ENCODE measurements at places on chromosomes 13 and 19.
A peak's percentile ranks its signal among the peaks of the same experiment; 100 is the strongest.

DNA sequence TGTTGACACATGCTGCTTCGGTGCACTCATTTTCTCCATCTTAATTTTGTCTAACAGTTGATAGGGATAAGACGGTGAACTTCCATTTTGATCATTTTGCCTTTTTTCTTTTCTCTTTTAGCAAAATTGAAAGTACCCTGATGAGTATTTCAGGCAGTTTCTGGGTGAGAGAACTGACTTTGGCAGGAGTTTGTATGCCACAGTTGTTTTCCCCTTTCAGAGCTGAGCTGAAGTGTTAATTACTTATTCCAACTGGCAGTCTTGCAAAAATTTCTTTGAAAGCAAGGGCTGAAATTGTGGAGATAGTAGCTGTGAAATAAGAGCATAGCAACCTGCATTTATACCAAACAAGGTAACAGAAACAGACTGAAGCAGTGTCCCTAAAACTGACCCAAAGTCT lies 180.2 kb downstream of the SLITRK5 start:
- DNase-seq = no peak

GRCh38 chr19:49441210-49441959 lies at the start of gene SLC17A7:
SLC17A7 (minus strand) TSS chr19:49441527; CDS start chr19:49441379, 148 bp downstream.
- DNase-seq = peak; percentile 51

DNA sequence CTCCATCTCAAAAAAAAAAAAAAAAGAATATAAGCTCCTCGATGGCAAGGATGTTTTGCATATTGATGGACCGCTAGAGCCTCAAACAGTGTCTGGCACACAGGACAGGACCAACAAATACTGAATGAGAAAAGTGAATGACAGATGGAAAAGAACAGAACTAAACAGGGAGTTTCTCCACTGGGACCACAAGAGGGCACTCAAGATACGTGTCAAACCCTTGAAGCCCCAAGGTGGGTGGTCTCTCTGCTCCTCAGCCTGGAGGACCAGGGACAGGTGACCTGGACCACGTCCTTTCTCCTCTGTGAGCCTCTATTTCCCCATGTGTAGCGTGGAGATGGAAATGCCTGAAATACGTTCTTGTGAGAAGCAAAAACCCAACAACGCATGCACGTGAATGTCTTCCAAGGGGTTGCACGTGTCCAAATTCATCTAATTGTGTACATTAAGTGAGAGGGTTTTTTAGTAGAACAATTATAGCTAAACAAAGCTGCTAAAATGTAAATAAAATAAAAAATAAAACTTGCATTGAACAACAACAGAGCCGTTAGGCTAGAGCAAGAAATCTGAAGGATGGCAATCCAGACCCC lies 5.7 kb upstream of the CDC42EP5 start:
- peak; percentile 54 for DNase-seq

GRCh38 chr19:39112338-39112890 lies 13.2 kb upstream of the PAK4 start:
- DNase-seq = no peak

DNA sequence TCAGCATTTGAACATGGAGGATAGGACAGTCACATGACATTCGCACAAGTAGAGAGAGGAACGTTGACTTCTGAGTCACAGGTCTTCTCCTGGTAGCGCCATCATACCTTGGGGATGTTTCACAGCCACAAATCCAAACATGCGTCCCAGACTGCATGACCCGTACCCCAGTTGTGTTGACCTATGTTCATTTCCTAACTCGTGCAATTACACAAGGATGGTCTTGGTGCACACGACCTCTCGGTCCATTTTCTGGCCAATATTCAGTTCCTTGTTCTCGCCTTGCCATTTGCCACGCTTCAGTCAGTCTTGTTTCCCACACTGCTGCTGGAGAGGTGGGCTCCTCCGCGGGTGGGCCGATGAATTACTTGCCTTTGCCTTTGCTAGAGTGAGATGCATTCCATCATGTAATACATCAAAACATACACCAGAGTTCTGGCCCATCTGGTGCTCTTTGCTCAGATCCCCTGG lies 87.3 kb downstream of the COL4A2 start:
- no peak for DNase-seq

GRCh38 chr13:110306960-110307766 lies at the start of the genes COL4A1 and COL4A2:
COL4A1 (minus strand) TSS chr13:110307157; CDS start chr13:110307027, 130 bp downstream.
COL4A2 (plus strand) TSS chr13:110307284; CDS start chr13:110307904, 620 bp downstream.
- peak; percentile 74 for DNase-seq

DNA sequence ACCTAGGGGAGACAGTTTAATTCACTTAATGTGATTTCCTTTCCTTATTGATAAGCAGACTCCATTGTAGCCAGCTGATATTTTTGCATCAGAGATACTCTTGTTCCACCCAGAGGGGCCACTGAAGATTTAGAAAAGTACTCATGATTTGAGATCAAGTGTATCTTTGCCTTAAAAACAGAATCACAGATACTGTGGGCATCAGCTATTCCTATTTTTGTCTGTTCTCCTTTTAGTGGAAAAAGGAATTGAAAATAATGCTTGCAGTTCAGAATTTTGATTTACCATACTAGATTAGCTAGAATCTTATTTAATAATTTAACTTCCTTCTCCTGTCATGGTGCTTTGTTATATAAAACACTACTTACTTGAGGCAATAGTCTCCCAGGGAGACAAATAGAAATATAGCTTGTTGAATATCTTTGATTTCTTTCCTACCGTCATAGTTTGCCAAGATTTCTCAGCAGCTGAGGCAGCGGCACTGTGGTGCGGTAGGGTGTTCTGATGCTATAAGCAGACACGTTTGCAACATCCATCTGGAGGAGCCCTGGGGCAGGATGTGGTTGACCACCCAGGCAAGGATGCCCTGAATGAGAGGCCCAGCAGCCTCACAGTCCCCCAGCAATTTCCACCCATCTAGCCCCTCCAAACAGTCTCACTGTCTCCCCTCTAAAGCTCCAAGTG lies 47.0 kb upstream of the RAP2A start:
- no peak for DNase-seq

DNA sequence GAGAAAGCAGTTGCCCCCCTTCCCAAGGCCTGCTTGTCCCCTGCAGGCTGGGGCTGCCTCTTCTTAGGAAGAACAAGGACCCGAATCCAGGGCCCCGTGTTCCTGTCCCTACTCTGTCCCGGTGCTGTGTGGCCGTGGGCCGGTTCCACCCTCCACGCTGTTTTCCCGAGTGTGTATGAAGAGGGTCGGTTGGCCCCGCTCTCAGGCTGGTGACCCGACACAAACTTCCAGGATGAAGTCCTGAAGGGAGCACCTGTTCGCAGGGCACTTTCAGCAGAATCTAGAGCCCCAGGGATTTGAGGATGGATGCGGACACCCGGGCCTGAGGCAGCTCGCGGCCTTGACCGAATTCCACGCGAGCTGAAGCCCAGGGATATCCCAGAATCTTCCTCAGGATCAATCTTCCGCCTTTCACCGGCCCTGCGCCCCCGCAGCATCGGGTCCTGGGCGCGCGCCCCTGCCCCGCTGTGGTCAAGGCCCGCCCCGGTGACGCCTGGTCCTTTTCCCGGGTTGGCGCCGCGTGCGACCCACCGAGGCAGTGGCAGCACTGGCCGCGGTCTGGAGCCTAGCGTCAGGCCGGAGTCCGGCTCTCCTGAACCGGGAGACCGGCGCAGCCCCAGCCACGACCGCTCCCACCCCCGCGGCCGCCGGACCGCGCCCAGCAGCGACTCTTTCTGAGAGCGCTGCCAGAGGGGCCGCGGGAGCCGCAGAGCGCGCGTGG lies 528 bp upstream of the CHST8 start:
- DNase-seq = no peak

DNA sequence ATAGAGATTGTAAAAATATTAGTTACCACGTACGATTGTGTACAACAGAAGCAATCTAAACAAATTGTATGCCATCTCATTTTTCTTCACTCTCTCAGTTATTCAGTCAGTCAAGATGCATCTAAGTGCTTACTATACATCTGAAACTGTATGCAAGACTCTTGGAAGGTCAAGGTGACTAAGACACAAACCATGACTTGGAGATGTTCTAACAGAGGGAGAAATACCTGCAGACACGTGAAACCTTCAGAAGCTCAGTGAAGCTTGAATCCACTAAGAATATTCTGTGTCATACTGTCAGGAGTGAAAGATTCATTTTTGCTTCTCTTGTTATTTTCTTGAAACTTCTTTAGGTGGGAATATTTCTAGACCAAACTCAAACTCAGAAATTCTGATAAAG lies 365.4 kb downstream of the ITGBL1 start:
- no peak for DNase-seq

DNA sequence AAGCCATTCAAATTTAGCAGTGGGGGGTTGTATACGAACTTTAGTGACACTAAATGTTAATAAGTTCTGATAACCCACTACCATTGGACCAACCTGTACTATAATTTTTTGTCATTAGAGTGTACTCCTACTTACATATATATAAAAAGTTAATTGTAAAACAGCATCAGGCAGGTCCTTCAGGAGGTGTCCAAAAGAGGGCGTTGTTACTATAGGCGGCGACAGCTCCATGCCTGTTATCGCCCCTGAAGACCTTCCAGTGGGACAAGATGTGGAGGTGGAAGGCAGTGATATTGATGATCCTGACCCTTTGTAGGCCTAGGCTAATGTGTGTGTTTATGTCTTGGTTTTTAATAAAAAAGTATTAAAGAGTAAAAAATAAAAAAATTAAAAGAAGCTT lies 27.5 kb downstream of the SPRYD7 start:
- DNase-seq = no peak

DNA sequence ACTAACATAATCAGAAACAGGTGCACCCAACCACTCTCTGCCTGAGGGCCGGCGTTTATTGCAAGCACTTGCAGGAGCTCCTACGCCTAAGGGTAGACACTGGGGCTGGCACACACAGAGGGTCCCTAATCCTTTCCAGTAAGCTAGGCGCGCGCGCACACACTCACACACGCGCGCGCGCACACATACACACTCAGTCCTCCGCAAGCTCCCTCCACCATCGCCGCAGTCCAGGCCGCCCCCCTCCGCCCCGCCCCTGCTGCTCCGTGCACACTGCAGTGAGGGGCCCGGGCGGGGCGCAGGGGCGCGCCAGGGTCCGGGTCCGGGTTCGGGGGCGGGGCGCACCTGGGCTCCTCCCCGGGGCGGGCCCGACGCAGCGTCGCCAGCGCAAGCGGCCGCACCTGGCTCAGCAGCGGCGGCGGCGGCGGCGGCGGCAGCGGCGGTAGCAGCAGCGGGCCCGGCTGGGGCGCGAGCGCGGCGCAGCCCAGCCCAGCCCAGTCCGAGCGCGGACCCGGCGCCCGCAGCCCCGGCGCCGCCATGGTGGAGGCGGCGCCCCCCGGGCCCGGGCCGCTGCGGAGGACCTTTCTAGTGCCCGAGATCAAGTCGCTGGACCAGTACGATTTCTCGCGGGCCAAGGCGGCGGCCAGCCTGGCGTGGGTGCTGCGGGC lies at the start of gene CAMSAP3:
TSS of gene CAMSAP3 (plus strand) at position 398 of the 668 bp plus-strand sequence. CDS start at position 538, 140 bp downstream.
- DNase-seq = peak; percentile 69

- DNase-seq = no peak
These were observed 10.3 kb downstream of the ADAMTSL5 start for GRCh38 chr19:1502433-1503088.

- DNase-seq = no peak
These were observed 205.3 kb downstream of the MZT1 start for GRCh38 chr13:72521940-72522661.

DNA sequence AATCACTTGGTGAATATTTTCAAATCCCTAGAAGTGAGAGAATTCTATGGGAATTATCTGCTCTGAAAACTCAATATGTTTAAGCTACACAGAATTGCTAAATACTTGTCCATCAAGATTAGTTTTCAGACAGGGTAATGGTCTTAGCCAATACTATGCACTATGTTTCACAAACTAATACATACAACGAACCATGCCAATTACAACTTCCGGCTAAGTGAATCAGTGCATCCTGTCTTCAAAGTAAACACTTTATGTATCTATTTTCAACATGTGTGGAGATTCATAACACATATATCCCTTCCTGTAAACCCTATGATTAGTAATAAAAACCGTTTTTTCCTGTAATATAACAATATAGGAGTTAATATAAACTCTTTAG lies 181.5 kb downstream of the POSTN start:
- no peak for DNase-seq

DNA sequence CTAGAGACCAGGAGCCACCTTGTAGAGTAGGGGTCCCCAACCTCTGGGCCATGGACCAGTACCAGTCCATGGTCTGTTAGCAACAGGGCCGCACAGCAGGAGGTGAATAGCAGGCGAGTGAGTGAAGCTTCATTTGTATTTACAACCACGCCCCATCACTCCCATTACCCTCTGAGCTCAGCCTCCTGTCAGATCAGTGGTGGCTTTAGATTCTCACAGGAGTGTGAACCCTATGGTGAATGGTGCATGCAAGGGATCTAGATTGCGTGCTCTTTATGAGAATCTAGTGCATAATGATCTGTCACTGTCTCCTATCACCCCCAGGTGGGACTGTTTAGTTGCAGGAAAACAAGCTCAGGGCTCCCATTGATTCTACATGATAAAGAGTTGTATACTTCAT lies 303.6 kb downstream of the KCNRG start:
- DNase-seq = peak; percentile 20

DNA sequence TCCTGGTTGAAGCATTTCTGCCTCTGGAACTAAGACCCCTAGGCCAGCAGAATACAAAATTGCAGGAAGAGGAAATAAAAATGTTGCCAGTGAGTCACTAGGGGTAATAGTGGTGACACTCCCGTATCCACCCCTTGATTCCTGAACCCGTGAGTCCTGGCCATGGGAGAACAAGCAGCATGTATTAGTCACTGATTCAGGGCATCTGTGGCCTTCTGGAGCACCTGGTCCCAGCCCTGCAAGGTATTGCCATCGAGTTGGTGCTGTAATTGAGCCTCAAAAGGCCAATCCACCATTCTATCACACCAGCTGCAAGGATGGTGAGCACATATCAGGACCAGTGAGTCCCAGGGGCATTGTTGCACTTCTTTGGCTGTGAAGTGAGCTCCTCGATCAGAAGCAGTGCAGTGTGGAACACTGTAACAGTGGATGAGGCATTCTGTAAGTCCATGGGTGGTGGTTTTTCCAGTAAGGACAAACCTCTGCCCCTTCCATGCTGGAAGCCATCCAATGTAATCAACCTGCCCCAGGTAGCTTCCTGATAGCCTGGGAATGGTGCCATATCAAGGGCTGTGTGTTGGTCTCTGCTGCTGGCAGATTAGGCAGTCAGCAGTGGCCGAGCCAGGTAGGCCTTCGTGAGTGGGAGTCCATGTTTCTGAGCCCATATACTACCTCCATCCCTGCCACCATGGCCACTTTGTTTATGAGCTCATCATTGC lies 39.6 kb downstream of the C1QTNF9 start:
- no peak for DNase-seq

GRCh38 chr13:46593398-46593797 lies 40.4 kb downstream of the LRCH1 start:
- DNase-seq = no peak

- no peak for DNase-seq
These were observed 87.8 kb downstream of the LMO7 start for GRCh38 chr13:75723901-75724300.

- DNase-seq = no peak
These were observed 12.5 kb downstream of the EPN1 start for GRCh38 chr19:55687281-55688201.

DNA sequence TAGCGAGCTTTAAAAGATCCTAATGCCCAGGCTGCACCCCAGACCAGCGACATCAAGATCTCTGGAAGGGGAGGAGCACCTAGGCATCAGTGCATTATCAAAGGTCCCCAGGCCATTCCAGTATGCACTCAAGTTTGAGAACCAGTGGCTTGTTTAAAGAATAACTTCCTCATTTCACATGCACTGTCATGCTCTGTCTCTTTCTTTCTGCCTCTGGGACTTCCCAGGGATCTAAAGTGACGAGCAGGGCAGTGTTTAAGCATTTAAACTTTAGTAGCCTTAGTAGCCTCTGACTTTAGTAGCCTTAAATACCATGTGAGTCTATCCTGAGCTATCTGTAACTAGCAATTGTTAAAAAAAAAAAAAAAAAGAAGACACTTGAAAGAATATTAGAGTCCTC lies 8.9 kb upstream of the FARP1 start:
- DNase-seq = no peak
